ENCODE measurements at places on chromosomes 3 and 15.
A peak's percentile ranks its signal among the peaks of the same experiment; 100 is the strongest.

DNA sequence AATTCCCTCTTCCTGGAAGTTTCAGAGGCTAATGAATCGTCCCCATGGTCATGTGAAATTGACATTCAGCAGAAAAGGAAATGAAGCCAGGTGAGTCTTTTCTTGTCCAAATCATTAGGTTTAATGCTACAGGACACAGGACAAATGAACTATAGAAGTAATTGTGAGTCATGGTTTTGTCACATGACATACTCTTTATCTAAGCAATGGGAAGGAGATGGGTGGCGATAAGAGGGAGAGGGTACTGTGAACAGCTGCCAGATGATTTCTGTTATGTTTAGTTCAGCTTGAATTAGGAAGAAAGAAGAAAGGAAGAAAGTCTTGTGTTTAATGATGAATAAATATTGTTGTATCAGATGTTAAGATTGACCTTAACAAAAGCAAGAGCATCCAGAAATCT lies 515.4 kb upstream of the ZNF717 start:
- DNase-seq, result no peak

GRCh38 chr3:152268555-152269055 lies at the start of gene MBNL1:
MBNL1 (plus strand) TSS chr3:152268929; CDS start chr3:152300194, 31,265 bp downstream.
- DNase-seq, result peak; percentile 29

DNA sequence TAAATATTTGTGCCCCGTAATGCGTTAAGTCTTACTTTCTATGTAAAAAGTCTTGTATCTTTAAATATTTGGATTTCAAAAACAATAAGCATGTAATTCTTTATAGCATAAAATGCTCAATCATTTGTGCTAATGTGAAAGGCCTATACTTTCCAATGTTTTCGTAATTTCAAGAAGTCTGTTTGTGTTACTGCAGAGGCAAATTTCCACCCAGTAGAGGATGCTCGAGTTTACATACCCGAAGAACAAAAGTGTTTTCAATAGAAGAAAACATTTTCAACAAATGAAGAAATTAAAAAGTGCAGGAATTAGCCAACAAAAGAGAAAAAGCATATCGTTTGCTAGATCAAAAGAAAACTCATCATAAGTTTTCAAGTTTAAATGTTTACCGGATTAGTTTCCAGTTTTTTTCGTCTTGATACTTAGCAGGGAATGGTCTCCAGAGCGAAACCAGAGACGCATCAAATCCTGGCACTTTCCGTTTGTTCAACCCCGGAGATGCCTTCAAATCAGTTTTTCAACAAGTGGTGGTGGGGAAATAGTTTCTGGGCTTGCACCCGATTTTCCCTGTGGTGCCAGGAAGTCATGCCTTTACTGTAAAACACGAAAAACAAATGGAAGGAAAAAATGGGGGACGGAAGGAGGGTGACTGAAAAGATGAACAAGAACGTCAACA lies 1.0 kb downstream of the CGGBP1 start:
- no peak for DNase-seq

GRCh38 chr15:77892335-77892734 lies 185.2 kb downstream of the TBC1D2B start:
- DNase-seq, result no peak

DNA sequence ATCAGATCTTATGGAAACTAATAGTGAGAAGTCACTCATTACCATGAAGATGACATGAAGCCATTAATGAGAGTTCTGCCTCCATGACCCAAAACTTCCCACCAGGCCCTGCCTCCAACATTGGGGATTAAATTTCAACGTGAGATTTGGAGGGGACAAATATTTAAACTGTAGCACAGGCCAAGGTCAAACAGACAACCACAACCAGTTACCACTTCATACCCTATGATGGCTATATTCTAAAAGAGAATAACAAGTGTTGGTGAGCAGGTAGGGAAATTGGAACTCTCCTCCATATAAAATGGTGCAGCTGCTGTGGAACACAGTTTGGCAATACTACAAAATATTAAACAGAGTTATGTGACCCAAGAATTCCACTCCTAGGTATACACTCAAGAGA lies 36.9 kb downstream of the TCAIM start:
- no peak for DNase-seq

DNA sequence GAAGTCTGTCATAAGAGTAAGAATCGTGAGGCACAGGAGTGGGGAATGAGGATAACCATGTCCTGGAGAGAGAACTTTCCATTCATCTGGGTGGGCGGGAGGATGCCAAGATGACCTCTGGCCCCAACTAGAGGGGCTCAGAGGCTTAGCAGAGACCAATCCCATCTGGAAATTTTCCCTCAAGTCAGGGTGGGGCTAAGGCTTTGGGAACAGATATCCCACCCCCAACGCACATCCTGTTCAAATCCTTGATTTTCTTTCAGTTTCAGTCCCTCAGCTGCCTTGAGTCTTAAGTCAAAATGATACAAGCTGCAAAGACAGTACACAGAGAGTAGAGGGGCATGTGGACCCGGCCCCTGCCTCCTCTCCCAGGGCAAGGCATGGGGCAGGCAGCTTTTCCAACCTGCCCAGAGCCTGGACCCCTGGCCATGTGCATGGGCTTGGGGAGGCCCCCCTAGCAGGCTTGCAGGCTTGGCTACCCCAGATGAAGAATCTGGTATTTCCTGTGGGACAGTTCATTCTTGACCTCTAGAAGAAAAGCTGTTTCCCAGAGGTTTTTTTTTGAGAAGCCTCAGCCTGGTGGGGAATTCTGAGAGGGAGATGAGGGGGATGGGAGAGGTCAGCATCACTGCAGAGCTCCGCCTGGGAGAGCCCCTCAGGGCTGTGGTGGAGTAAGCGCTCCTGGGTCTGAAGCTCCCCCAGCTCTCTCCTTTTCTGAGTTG lies 109.7 kb upstream of the HACD2 start:
- DNase-seq, result no peak

DNA sequence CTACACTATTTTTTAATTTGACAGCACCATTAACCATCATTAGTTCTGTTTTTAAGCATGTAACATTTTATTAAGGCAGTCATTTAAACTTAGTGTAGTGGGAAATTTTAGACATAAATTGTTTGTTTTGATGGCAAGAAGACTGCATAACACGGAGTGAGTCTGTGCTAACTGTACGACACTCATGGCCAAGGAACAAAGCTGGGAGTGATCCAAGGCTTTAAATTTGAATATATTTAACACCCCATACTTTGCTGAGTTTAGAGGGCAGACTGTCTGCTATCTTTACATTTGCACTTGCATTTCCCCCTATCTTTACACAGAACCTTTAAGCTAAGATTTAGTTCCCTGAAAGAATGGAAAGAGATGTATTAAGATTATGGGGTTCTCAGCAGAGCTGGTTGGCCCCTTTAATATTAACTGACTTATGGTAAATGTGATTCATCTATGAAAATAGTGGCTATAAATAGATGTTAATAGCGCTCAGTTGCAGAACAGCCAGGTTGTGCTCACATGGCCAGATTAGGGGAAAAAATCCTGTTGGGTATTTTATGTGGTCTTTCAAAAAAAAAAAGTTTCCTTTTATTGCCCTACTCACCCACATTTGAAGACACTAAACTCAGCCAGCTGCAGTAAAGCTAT lies 120.7 kb downstream of the CMSS1 start:
- no peak for DNase-seq

GRCh38 chr3:15476378-15476777 lies 45.1 kb downstream of the COLQ start:
- DNase-seq, result peak; percentile 29

DNA sequence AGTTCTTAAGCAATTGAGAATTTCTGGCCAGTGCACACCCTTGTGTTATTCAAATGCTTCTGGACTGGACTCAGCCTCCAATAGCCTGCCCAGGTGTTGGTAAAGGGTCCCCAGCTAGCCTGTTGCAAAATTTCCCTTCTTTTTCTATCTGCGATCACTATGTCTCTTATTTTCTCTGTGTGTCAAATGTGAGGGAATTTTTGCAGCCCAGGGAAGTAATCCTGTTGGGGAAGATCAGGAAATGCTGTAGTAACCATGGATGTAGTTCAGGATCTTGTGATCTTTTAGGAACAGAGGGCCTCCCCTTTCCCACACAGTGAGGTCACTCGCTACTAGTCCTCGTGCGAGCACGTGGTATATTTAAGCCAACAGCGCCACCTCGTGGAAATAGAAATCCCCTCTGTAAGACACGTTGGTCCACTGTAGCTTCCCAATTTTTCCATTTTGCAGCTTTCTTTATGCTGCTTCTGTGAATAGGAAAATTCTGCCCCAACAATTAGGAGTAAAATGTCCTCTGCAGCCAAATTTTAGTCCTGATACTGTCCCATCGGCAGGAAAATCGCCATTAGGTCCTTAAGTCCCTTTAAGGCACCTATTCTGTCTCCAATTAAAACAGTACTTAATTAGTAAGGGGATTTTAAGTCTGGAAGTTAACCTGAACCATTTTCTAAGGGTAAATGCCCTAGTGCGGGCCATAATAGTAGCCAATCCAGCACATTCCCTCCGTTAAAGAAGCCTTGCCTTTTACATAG lies 4.0 kb upstream of the SMCO1 start:
- DNase-seq, result peak; percentile 77

GRCh38 chr3:161568671-161569070 lies 72.1 kb downstream of the OTOL1 start:
- no peak for DNase-seq

GRCh38 chr3:182978387-182978786 lies 2.0 kb downstream of the DCUN1D1 start:
- DNase-seq, result no peak

GRCh38 chr3:129106320-129106719 lies 15.3 kb downstream of the RAB43 start:
- no peak for DNase-seq

DNA sequence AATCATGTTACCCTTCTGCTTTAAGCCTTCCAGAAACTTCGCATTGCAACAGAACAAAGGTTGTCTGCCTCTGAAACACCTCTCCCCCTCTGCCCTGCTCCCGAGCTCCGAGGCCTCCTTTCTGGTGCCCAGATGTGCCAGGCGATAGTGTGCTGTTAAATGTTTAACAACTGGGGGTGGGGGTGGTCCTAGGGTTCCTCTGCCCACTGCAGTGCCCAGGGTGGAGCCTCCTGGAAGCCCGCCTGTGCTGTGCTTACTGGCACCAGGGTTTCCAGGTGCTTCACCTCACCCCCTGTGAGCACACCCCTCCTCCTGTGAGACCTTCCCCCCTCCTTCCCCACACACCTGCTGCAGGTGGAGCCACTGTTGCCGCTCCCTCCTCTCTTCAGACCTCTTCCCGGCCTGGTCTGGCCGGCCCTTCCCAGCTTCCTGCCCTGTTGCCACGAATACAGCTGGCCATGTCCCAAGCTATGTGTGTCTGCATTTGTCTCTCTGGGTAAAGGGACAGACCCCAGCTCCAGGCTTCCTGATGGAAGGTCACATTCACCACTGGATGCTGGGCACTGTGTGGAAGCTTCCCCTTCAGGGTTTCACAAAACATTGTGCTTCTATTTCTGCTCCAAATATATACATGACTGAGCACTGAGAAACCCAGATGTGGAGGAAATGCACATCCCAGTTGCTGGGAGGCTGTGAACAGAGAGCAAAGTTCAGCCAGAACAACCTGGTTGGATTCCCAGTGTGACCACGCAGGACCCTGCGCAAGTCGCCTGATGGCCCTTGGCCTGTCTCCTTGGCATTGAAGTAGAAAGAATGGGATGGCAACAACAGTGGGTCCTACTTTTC lies 37.2 kb downstream of the MGLL start:
- DNase-seq, result no peak

DNA sequence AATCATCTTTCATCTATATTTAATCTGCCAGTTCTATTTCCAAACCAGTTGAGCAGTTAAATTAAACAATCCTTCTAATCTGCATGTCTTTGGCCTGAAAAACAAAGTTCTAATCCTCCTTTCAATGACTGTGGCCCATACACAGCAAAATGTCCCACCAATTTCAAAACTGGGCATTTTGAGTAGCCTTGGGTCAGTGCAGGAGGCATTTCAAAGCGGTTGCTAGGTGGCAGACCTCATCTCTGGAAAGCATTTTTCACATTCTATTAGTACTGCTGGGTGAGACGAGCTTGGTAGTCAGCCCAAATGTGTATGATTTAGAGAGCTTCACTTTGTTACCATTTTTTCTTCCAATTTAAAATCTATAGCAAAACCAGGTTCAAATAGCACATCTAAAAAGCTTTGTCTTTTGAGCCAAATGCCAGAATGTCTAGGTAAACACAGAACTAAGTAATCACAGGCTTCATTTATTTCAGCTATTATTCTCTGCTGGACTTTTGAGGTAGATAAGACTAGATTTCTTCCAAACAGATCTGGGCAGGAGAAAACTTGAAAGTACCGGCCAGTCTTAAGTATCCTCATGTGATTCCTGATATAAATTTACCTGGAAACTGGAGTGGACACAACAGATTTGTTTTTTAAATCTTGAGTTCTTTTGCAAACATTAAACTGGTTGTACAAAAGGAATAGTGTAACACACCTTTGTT lies 8.9 kb upstream of the ARHGEF26 start:
- DNase-seq, result no peak

GRCh38 chr3:109382588-109382987 lies 45.2 kb upstream of the DPPA4 start:
- no peak for DNase-seq

DNA sequence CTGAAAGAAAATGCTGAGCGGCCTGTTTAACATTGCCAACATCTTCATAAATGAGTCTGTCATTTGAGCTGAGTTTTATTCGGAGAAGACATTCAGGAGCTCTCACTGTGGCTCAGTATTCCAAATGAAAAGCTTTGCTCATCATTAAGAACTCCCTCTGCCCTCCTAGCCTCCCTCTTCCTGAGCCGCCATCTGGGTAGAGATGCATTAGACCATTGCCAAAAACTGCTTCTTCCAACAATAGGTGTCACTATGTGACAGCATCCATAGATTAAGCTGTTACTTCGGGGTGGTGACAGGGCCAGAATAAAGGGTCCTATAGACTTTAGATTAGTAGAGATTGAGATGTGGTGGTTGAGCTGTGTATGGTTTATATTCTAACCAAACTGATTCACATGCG lies 501.4 kb upstream of the NR2F2 start:
- no peak for DNase-seq

- DNase-seq, result peak; percentile 95
Observed at GRCh38 chr3:123660900-123661299, 76.0 kb upstream of the HACD2 start.

DNA sequence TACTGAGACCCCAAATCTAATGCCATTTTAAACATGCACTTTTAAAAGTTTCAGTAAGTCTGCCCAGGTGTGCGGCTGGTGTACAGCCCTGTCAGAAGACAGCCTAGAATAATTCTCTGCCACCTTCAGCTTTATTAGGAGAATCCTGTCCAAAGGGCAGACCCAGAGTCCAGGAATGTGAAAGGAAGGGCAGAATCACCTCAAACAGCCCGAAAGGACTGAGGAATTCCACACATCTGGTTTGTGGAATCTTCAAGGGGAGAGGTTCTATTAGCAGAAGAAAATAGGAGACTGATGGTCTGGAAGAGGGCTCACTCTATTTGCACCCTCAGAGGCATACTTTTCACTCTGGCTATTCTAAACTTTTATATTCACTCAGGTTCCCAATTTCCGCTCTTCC lies 46.6 kb downstream of the TYRO3 start:
- DNase-seq, result no peak

- DNase-seq, result no peak
Observed at GRCh38 chr15:85542895-85543331, 162.5 kb downstream of the AKAP13 start.

All from AG08395 (cell line).